ENCODE measurements at places on chromosomes 2 and 18.

- DNase-seq: no peak
These were observed 145.0 kb downstream of the HRH4 start for GRCh38 chr18:24605444-24605843.

- peak; percentile 31 for DNase-seq
These were observed 58.5 kb downstream of the ADD2 start for GRCh38 chr2:70709275-70710037.

DNA sequence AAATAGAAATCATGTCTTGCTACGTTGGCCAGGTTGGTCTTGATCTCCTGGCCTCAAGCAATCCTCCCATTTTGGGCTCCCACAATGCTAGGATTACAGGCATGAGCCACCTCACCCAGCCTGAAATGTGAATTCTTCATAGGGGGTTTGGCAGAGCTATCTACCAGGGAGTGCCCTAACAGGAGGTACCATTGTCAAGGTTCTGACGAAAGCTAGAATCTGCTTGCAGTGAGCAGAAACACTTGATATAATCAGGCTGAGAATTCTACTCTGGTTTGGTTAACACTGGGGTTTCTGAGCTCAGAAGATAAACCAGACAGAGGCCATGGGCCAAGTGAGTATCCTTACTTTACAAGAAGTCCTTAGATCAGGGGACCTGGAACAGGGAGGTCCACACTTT lies 7.2 kb upstream of the LAMA3 start:
- no peak for DNase-seq

DNA sequence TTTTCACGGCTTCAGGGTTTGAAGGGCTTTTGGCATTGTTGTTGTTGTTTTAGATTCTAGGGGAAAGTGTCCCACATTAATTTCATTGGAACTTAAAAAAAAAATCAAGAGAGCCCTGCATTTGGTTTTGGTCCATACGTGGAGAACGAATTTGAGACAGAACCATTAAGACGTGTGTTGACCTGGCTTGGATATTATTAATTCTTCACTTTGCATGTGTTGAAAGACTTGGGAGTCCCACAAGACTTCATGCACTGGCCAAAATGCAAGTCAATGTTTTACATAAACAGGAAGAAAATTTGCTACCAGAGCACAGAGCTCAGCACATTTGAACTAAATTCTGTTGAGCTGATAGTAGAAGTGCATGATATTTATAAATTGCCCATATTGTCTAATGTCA lies 761.2 kb upstream of the ACVR2A start:
- DNase-seq: no peak

DNA sequence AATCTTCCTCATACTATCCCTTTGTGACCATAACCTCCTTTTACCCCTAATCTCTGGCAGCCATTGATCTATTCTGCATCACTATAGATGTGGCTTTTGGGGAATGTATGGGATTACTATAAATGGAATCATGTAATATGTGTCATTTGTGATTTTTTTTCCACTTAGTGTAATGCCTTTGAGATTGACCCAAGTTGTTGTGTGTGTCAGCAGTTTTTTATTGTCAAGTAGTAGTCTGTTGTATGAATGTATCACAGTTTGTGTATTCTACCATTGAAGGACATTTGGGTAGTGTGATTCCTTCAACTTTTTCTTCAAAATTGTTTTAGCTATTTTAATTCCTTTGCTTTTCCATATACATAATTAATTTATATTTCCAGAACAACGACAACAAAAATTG lies 18.6 kb downstream of the VRK2 start:
- DNase-seq: no peak
